ENCODE measurements at places on chromosomes 1 and 21.
A peak's percentile ranks its signal among the peaks of the same experiment; 100 is the strongest.

DNA sequence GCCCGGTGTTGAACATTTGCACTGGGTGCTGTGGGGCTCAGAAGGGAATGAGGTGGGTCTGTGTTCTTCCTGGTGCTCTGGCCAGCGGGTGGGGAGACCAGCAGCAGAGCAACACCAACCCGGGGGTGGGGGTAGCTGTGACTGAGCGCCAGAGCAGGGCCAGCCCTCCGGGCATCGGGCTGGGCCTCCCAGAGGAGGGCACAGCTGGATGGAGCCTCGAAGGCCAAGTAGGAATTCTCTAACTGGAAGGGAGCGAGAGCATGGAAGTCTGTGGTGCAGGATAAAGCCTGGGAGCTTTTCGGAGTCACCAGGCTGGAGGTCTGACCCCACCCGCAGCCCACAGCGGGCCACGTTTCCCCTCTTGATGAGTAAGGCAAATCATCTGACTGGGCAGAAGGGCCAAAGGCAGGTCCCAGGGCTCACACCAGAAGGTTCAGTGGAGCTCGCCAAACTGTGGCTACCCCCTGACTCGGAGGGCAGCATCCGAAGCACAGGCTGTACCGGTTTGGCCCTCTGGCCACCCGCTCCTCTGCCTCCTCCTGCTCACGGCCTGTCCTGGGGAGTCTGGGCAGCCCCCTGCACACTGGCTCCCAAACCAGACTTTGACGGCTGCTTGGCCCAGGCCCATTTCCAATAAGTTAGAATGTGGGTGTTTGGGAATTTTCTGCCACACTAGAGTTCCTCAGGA lies 18.8 kb downstream of the SLC1A7 start:
- peaks cover 2% of the 10 kb centered on the region for H3K27me3 ChIP-seq
- no peak overlapping the region for H3K4me3 ChIP-seq
- H3K4me1 ChIP-seq = peaks cover 3% of the 10 kb centered on the region

DNA sequence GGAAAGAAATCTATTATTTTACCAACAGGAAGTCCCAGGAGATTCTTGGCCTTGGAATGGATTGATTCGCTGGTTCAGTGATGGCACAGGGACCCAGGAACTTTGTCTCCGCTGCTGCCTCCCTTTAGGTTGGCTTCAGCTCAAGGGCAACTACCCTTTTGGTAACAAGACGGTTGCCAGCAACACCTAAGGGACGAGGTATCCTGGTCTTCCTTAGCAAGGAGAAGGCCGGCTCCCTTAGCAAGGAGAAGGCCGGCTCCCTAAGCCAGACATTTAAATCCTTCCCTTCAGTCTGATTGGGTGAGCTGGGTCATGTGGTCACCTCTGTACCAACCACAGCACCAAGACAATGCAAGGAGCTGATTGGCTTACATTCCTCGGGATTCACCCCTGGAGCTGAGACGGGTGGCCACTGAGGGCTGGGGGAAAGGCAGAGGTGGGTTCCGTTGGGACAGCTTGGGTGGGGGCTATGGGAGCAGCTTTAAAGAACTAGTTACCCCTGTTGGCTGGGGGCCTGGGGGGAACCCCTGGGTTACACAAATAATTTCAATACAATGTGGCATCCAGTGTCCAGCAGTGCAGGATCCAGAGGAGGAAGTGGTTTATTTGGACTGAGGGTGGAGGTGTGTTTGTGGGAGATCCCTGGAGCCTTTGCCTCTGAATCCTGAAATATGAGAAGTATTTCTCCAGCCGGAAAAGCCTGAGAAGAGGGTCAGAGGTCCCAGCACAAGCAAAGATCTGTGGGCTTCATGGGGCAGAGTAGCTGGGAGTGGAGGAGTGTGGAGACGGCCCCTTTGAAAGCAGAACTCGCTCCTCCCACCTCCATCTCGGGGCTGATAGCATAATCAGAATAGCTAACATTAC lies 20.7 kb upstream of the CLIC4 start:
- H3K4me1 ChIP-seq = peaks cover 17% of the 10 kb centered on the region
- DNase-seq = no peak
- no peak overlapping the region for H3K27ac ChIP-seq
- no peaks in the 10 kb centered on the region for H3K36me3 ChIP-seq
- no peak overlapping the region for H3K4me3 ChIP-seq
- no peaks in the 10 kb centered on the region for H3K27me3 ChIP-seq

- H3K4me1 ChIP-seq = peaks cover 32% of the 10 kb centered on the region
- no peaks in the 10 kb centered on the region for H3K27me3 ChIP-seq
- peak overlapping the region; percentile 74 for H3K27ac ChIP-seq
- no peak for DNase-seq
- peak overlapping the region; percentile 70 for H3K4me3 ChIP-seq
- peaks cover 7% of the 10 kb centered on the region for H3K36me3 ChIP-seq
Observed at GRCh38 chr1:9538669-9539164, 548 bp upstream of the SLC25A33 start.

DNA sequence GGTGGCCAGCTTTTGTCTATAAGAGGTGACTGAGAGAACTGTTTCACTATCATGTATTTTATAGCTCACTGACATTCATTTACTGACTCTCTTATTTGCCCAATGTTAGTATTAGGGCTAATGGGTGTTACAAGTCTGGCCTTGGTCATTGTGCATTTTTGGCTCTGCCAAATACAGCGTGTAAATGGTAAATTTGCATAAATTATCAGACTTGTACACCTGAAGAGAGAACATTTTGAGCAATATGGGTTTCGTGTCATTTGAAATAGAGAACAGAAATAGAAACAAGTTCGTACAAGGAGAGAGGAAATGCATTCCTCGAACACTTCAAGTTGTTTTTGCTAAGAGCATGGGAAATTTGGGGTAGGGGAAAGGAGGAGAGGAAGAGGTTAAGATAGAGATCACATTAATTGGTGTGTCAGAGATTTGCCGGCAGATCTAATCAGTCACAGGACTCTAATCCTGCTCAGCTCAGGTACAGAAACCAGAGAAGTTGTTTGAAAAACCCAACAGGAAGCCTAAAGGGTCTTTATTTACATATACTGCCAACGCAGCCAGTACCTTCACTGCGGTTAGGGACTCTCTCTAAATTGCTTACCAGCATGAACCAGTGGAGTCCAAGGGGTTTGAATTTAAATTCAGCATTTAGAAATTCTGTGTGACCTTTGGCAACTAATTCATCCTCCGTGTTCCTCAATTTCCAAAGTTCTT lies 261.5 kb downstream of the GPATCH2 start:
- peaks cover 2% of the 10 kb centered on the region for H3K27me3 ChIP-seq

DNA sequence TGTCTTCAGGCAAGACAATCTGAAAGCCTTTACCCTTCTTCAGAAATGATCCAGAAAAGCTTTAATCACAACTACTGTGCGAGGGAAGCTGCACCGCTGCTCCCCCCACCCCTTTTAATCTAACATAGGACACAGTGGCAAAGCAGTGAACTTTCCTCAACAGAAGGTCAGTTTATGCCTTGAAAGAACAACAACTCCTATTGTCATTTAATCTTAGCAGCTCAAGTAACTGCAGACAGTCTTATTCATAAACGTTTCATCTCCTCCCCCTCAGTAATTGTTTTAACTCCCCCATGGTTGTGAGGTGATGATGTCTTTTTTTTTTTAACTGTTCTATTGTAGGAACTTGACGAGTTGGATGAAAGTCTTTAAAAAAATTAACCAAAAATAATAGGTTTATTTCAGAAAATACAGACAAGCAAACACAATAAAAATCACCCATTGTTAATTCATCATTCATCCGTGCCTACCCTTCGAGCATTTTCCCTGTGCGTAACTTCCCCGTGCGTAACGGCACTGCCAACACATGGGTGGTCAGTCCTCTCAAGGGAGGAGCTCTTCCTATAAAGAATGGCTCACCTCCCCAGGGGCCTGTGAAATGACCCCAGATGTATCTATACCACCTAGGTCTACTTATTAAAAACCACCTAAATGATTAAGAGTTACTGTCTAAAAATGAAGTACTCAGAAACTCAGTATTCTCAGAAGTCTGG lies 3.3 kb upstream of the ADAR start:
- peaks cover 6% of the 10 kb centered on the region for H3K36me3 ChIP-seq
- no peaks in the 10 kb centered on the region for H3K27me3 ChIP-seq
- no peak overlapping the region for H3K4me3 ChIP-seq
- peak overlapping the region; percentile 78 for H3K27ac ChIP-seq

DNA sequence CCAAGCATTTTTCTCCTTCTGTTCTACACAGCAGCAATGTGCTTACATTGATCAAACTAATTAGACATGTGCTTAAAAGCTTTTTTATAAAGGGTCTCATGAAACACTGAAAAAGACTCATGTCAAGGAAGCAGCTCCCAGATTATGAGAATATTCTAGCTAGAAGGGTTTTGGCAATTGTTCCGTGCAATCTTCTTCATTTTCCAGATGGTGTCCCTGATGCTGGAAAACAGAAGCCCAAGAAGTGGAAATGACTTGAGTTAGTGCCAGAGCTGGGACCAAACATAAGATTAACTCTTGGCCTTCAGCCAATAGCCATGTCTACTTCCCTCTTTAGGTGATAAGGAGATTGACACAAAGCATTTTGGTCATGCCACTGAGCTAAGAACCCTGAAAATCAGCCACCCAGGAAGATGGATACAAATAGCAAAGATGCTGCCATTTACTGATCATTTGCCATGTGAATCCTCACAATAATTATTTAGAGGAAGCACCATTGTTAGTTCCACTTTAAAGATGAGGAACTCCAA lies 110.8 kb downstream of the MATN1 start:
- peaks cover 9% of the 10 kb centered on the region for H3K27me3 ChIP-seq
- H3K4me3 ChIP-seq = no peak overlapping the region
- no peaks in the 10 kb centered on the region for H3K36me3 ChIP-seq
- no peak for DNase-seq
- H3K4me1 ChIP-seq = no peaks in the 10 kb centered on the region

DNA sequence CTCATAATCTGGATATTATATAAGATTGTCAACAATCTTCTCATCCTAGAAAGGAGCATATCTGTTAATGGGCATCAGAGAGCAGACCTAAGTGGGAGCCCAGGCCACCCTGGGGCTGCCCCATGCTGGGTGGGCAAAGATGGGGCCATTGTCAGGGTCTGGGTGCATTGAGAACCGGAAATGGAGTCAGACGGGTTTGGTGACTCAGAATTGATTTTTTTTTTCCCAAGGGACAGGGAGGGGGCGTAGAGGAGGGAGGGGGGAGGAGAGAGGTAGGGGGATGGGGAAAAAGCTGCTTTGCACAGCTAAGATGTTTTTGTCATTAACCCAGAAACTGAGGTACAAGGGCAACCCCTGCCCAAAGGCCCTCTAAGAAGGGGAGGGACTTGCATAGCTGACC lies 1.3 kb downstream of the ATXN7L2 start:
- H3K27me3 ChIP-seq = no peaks in the 10 kb centered on the region
- DNase-seq = no peak
- peak overlapping the region; percentile 95 for H3K4me3 ChIP-seq
- H3K4me1 ChIP-seq = peaks cover 26% of the 10 kb centered on the region
- H3K27ac ChIP-seq = peak overlapping the region; percentile 85

DNA sequence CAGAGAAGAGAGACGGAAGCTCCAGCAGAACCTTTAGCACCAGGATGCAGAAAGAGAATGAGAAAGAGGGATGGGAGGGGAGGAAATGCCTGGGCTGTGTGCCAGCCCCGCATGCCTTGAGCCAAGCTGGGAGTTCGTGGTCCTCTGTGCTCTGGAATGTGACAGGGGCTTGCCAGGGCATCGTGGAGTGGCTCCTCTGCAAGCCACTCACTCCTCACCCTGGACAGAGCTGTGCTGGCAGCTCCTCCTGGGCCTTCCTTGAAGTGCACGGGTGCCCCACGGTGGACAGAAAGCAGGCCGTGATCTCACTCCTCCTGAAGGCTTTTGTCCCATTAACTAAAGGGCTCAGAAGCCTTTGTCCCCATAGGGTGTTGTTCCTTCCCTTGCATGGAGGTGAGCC lies 34.8 kb upstream of the PRELP start:
- no peaks in the 10 kb centered on the region for H3K36me3 ChIP-seq
- no peaks in the 10 kb centered on the region for H3K4me1 ChIP-seq
- H3K27me3 ChIP-seq = peaks cover 3% of the 10 kb centered on the region
- H3K27ac ChIP-seq = no peak overlapping the region
- peak; percentile 14 for DNase-seq
- H3K4me3 ChIP-seq = no peak overlapping the region

DNA sequence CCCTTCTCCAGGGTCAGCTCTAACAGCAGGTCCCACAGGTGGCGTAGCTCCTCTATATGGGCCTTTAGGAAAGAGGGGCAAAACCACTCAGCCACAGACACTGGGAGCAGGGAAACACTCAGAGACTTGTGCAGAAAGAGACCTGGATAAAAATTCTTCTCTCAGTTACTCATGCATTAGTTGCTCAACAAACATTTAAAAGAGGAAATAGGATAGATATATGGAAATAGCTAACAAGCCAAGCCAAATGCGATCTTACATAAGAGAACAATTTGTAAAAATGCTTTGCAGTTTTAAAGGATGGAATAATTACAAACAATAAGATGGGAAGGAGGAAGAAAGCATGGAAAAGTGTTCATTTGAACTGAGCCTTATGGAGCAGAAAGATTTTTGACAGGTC lies 4.9 kb downstream of the SPTA1 start:
- no peak overlapping the region for H3K27ac ChIP-seq
- peaks cover 19% of the 10 kb centered on the region for H3K27me3 ChIP-seq
- H3K4me3 ChIP-seq = no peak overlapping the region
- DNase-seq = no peak

- no peaks in the 10 kb centered on the region for H3K27me3 ChIP-seq
- no peak overlapping the region for H3K27ac ChIP-seq
- H3K4me1 ChIP-seq = no peaks in the 10 kb centered on the region
- H3K36me3 ChIP-seq = no peaks in the 10 kb centered on the region
Observed at GRCh38 chr1:211722277-211723175, 47.1 kb upstream of the NEK2 start.

DNA sequence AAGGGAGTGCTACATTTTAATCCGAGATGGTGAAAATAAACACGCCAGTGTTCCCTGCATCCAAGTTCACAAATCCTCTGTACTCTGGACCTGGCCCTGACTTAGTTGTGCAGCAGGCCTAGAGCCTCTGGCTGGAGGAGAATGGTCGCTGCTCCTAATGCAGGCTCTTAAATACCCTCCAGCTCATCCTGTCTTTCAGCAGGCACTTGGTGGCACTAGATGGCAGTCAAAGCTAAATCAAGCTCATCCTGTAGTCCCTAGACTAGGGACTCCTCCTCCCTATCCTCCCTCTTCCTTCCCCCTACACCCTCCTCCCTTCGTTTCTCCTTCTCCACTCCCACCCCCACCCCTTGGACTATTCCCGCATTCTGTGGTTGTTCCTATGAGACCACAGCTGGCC lies 41.6 kb upstream of the MTR start:
- DNase-seq = peak; percentile 34
- no peaks in the 10 kb centered on the region for H3K36me3 ChIP-seq
- no peak overlapping the region for H3K27ac ChIP-seq
- no peaks in the 10 kb centered on the region for H3K4me1 ChIP-seq

- no peak overlapping the region for H3K4me3 ChIP-seq
- H3K27ac ChIP-seq = no peak overlapping the region
- no peak for DNase-seq
- H3K27me3 ChIP-seq = peaks cover 4% of the 10 kb centered on the region
- no peaks in the 10 kb centered on the region for H3K36me3 ChIP-seq
Observed at GRCh38 chr1:86436041-86436440, 12.1 kb downstream of the CLCA2 start.

- H3K36me3 ChIP-seq = no peaks in the 10 kb centered on the region
- H3K27me3 ChIP-seq = no peaks in the 10 kb centered on the region
- no peaks in the 10 kb centered on the region for H3K4me1 ChIP-seq
Observed at GRCh38 chr1:196677781-196678509, 26.1 kb downstream of the CFH start.

All from activated naive CD4-positive, alpha-beta T cell treated with anti-CD3 and anti-CD28 coated beads for 36 hours (primary cell).